ENCODE measurements at places on chromosomes 4 and X.

DNA sequence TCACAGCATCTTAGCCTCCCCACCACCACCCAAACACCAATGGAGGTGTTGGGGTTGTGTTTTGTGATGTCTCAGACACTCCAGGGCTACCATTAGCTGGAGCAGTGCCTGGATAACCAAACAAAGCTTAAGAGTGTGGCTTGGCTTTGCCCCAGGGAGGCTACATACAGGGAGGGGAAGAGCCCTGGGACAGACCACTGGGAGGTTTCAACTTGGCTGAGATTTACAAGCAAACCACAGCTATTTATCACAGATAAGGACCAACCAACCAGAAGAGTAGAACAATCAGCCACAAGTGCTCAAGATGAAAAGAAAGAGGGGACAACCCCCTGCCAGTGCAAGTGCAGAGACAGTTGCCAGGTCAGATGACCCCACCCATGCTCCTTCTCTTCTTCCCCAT lies 24.1 kb downstream of the SOX3 start:
- no peak for DNase-seq

GRCh38 chrX:15676886-15677285 lies 12.3 kb upstream of the CLTRN start:
- DNase-seq = no peak

DNA sequence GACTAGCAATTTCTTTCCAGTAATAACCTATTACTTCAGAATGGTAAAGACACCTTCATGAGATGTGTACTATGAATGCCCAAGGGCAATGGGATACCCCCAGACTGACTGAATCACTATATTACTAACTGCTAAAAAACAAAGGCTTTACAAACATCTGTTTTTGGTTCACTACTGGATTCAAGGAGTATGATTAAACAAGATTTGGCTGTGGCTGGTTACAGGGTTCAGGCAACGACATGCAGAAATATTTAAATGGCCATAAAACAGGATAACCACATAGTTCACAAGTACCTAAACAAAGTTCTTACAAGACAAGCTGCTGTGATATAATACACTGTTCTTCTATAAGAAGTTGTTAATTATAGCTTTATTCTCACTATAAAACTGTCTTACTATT lies 128.2 kb downstream of the FRYL start:
- DNase-seq = no peak

- DNase-seq = no peak
Measured at GRCh38 chrX:13760426-13760825, 25.9 kb downstream of the OFD1 start.

DNA sequence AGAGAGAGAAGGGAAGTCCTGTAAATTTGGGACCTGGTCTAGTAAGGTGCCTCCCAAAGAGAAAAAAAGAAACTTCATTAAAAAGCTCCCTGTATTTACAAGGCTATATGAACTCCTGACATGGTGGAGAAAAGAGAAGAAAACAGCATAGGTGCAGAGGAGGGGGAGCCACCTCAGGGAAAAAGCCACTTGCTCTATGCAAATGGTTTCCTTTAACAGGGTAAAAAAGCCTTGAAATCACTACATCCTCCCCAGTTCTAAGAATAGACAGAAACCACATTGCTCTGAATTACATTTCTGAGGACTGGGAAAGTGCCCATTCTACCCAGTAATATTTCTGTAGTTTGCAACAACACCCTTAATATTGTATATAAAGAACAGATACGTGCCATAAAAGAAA lies 165.5 kb downstream of the KLF8 start:
- no peak for DNase-seq

DNA sequence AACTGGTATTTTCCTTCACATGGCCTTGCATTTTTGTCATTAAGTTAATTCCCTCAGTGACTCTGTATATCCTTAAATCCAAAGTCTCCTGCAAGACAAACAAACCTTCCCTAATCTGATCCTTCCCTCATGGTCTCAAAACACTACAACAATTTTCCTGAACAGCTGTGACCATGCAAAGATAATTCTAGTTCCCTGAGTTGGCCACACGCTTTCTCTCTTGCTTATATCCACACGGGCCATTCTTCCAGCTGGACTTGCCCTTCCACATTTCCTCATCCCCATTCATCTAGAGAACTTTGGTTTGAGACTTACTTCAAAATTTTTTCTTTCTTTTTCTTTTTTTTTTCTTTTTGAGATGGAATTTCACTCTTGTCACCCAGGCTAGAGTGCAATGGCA lies 1590.7 kb downstream of the STIM2 start:
- DNase-seq = no peak

DNA sequence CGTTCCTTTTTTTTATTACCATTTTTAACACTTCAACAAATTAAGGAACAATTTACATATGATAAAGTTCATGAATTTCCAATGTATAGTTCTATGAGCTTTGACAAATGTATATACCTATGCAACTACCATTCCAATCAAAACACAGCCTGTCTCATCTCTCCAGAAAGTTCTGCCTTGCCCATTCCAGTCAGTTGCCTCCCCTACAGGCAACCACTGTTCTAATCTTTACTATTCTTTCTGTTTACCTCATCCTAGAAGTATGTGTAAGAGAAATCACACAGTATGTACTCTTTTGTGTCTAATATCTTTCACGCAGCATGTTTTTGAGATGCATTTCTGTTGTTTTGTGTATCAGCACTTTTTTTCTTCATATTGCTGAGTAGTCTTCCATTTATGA lies 224.9 kb downstream of the KIT start:
- DNase-seq = no peak

DNA sequence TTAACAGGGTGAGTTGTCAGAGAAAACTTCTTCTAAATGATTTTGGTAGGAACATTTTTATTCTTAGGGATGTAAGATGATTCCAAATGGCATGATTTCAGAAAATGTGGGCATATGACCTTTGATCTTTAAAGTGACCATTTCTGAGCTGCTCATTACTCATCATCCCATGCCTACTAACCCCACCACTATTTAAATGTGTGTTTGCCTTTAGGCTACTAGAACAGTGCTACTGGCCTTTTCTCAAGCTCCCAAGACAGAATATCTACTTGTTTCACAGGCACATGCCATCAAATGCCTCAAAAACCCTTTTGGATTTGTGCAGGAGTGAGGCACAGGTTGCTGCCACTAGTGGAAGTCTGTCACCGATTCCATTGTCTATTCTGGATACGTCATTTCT lies 428.2 kb downstream of the ADAM29 start:
- DNase-seq = no peak

DNA sequence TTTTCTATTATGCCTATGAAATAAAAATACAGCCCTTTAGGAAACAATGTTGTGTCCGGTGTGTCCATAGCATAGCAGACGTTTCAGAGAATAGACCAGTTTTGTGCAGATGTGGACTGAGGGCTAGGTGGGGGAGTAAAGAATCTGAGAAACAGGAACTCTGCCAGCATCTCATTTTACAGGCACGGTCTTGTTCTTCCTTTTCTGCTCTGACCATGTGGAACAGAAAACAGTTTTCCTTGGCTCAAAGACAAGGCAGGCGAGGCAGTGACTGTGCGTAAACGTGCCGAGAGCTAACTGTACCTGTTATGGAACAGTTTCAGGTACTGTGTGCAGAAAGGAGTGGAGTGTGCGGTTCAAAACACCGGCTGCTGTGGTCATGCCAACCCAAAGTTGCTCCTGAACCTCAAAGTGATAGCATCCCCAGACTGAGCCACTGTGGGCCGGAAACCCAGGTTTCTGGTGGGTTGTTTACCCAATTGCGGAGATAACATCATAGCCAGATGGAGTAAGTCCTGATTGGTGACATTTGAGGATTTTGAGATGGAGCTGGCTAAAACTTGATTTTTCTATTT lies 20.2 kb downstream of the CNGA2 start:
- DNase-seq = no peak

- no peak for DNase-seq
Measured at GRCh38 chr4:82510216-82510615, 51.6 kb downstream of the TMEM150C start.

DNA sequence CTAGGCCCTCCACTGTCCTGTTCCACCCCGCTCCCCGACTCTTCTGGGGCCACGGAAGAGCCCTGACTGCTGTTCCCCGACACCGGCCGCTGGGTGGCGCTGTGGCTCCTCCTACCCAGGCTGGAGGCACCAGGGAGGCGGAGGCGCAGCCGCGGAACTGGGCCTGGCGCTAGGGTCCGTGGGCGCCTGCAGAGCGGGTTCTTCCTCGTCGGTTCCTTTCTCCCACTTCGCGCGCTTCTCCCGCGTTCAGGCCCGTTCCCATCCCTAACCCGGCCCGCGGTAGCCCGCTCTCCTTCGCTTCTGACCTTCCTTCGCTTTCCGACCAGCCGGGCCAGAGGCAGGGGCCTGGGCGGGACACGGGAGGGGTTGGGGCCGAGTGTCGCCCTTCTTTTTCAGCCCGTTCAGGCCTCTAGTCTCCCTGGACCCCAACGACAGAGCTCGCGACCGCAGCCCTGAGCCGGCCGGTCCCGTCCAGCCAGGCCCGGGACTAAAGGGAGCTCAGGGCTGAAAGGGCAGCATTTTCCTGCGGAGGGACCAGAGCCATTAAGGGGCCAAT lies 34.3 kb downstream of the NALF2 start:
- DNase-seq = peak; percentile 46

GRCh38 chr4:165380805-165381204 lies 2.0 kb downstream of the CPE start:
- no peak for DNase-seq

DNA sequence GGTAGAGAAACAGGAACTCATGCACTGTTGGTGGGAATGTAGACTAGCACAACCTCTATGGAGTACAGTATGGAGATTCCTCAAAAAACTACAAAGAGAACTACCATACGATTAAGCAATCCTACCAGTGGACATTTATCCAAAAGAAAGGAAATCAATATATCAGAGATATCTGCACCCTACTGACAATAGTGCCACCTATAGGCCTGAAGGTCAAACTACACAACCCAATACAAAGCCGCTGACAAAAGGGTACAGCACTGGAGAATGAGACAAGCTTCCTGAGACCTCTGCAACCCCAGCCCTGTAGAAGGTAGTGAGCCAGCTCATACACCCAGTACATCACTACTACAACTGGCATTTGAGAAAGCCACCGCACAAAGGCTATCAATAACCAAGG lies 67.1 kb downstream of the CBR4 start:
- no peak for DNase-seq

DNA sequence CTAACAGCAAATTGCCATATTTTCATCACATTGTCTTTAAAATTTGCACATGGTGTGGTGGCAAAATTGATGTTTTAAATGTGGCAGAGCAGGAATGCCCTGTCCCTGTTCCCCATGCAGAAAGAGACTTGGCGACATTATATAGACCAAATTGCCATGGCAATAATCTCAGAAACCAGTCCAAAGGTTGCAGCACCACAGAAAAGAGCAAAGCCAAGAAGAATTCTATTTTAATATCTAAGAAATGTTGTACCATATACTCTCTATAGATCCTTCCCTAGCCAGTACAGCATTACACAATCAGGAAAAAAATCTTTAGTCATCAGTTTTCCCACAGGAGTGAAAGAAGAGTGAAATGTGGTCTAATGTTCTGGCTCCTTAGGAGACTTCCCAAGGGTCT lies 80.0 kb downstream of the UGT2B28 start:
- no peak for DNase-seq

GRCh38 chr4:67030636-67031035 lies 514.7 kb downstream of the CENPC start:
- no peak for DNase-seq

- DNase-seq = no peak
Measured at GRCh38 chr4:159552979-159553768, 450.3 kb downstream of the RAPGEF2 start.

DNA sequence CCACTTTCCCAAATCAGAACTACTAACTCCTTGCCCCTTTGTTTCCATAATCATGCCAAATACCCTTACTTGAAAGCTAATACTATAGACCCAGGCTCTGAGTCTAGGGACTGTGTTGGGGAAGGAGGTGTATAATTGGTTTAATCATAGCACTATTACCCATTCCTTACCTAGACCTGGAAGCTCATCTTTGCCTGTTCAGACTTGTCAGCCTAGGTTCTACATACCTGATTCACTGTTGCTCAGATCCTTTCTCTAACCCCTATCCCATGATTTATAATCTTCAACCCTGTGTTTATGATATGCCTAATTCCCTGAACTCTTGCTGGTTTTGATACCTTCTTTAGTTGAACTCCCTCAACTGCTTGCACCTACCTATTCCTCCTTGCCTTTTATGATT lies 123.1 kb upstream of the GRIA3 start:
- no peak for DNase-seq

DNA sequence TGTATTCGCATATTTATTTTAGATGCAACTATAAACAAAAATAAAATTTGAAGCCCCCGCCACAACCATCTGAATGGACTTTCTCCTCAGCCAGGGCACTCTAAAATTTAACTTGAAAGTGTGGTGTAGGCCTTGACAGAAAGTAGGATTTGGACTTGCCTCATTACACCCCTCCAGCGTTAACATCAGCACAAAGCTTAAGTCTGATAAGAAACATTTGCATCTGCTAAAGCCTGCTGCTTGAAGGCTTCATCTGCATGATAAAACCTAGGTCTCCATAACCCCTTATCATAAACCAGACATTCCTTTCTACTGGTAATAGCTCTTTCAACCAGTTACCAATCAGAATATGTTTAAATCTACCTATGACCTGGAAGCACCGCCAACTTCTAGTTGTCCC lies 1046.5 kb downstream of the FAT4 start:
- no peak for DNase-seq

- DNase-seq = no peak
Measured at GRCh38 chr4:151489462-151490203, 80.7 kb downstream of the FHIP1A start.

GRCh38 chr4:51866835-51867234 lies 23.9 kb downstream of the DCUN1D4 start:
- DNase-seq = no peak

- no peak for DNase-seq
Measured at GRCh38 chr4:69518102-69518501, 22.4 kb upstream of the UGT2B4 start.

DNA sequence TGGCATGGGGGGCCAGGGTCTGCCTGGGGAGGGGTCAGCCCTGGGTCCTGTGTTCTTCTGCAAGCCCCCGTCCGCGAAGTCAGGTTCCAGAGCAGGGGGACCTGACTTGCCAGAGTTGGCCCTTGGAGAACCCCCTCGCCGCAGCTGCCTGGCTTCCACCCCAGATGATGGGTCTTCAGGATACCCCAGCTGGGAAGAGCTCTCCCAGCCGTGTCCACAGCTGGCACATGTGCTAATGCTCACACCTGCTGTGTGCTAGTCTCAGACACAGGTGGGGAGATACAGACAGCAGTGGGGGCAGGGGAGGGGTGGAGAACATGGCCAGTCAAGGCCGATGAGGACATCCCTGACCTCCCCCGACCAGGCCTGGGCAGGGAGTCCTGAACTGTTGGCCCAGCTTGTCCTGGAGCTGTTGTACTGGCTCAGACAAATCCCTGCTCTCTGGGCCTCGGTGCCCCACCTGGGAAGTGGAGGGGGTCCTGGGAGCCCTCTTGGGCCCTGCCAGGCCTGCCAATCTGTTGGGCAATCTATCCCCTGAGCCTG lies 3.5 kb downstream of the ADRA2C start:
- DNase-seq = no peak

- no peak for DNase-seq
Measured at GRCh38 chr4:5941601-5942000, 48.7 kb upstream of the CRMP1 start.

- no peak for DNase-seq
Measured at GRCh38 chrX:24069877-24070276, 15.1 kb downstream of the EIF2S3 start.

- no peak for DNase-seq
Measured at GRCh38 chr4:42359711-42360110, 37.6 kb upstream of the SHISA3 start.

Data from activated T-helper 1 cell treated with anti-CD3 and anti-CD28 coated beads, Interleukin-2, amount 50 U/mL, for 16 hours (primary cell).